Stimulated activated CD8-positive, alpha-beta memory T cell treated with anti-CD3 and anti-CD28 coated beads, Interleukin-4, amount 100 ng/mL, for 1 hour (primary cell): ENCODE measurements at places on chromosomes 16 and 17.

GRCh38 chr17:48544349-48545021 lies 424 bp downstream of the HOXB2 start:
- no peak for DNase-seq

DNA sequence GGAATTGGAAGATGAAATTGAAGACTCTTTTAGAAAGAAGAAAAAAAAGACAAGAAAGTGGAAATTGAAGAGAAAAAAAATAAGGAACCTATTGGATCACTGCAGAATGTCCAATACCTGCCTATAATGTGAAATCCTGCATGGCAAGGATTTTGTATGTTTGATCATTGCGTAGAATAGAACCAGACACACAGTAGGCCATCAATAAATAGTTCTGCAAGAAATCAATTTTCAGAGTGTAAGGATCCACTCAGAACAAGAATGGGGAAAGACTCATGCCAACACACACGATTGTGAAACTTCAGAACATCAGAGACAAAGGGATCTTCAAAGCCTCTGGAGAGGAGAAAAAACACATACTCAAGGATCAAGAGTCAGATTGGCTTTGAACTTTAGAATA lies 39.7 kb upstream of the DHX40 start:
- no peak for DNase-seq

- no peak for DNase-seq
These were observed 140.0 kb downstream of the LAT start for GRCh38 chr16:29124828-29125227.

DNA sequence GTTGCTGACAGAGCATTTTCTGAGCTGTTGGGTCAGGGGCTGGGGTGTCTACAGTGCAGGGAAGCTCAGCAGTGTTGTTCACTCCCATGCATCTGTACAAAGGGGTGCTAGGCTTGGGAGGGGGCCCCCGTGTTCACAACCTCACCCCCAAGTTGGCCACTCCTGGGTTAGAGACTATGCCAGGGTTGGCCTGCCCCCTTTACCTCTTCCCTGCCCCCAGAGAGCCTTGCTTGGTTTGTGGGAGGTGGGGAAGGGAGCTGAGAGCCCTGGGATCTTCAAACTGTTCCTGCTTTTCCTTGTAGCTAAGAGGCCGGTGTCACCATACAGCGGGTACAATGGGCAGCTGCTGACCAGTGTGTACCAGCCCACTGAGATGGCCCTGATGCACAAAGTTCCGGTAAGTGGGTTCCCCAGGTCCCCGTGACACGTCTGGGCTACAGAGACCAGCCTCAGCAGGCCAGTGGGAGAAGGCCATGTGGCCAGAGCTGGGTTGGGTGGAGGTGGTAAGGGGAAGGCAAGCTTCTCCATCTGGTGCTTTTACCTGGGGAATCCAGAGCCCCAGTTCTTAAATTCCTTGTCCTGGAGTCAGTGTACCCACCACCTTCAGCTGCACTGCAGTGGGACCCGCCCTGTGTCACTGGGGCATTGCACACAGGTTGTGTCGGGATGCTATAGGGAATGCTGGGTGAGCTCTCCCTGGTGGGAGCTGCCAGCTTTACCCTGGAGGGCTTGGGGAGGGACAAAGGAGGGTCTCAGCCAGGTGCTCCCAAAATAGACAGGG lies 11.8 kb downstream of the GPRC5C start:
- no peak for DNase-seq

DNA sequence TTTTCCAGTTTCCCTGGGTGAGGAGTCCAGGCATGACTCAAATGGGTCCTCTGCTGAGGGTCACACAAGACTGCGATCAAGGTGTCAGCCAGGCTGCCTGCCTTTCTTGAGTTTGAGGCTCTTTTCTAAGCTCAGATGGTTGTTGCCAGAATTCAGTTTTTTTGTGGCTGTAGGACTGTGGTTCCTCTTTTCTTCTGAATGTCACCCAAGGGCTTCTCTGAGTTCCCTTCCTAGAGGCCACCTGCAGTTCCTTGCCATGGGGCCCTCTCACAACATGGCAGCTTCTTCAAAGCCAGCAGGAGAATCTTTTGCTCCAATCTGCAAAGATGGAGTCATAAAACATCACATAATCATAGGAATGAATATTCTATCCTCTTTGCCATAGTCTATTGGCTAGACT lies 17.5 kb downstream of the LIMD2 start:
- DNase-seq, result no peak

- DNase-seq, result no peak
These were observed 145.2 kb downstream of the CLEC16A start for GRCh38 chr16:11089504-11090124.

DNA sequence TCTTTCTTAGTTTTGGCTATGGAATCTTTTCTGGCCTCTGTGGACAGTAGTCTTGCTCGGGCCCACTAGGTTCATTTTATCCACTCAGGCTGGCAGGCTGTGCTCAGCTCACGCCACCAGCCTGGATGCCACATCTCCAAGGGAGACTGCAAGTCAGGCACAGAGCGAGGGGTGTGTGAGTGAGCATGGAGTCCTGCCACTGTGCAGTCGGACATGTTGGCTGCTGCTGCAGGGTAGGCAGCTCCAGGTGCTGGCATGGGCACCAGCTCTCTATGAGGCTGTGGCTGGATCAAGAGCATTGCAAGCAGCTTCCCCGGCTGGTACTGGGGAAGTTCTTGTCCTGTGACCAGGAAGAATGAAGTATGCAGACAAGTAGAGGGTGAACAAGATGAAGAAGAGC lies 158.9 kb downstream of the PCTP start:
- no peak for DNase-seq

GRCh38 chr16:83932955-83933673 lies 19.9 kb upstream of the OSGIN1 start:
- DNase-seq, result no peak

GRCh38 chr17:7511108-7511507 lies 26.9 kb downstream of the POLR2A start:
- no peak for DNase-seq

GRCh38 chr17:36731811-36732210 lies 130.4 kb downstream of the MRM1 start:
- DNase-seq, result no peak

DNA sequence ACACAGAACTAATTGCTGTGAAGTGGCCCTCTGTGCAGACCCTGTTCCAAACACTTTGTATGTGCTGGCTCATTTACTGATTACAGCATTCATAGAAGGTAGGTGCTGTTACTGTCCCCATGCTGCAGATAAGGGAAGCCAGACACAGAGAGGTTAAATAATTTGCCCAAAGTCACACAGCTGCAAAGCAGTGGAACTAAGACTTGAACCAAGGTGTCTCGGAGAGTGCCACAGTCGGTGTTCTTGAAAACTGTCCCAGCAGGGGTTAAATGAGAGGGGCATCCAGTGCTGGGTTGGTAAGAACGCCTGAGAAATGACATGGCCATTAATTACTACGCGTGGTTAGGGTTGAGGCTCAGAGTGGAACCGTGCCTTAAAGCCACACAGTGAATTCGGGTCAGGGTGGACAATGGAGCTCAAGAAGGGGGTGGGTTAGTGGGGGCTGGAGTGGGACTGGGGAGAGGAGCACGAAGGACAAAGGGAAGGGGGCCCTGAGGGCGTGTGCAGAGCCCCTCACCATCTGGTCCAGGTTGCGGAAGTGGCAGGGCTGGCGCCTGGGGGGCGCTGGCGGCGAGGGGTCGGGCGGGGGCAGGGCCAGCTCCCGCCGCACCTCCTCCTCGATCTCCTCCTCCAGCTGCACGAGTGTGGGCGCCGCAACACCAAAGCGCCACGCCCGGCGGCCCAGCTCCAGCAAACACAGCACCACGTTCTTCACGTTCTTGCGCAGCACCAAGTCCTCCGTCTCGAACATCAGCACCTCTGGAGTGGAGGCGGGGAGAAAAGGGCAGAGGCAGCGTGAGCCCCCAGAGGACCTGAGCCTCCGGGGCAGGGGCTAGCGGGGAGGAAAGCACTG lies 3.3 kb downstream of the GAS2L2 start:
- no peak for DNase-seq

DNA sequence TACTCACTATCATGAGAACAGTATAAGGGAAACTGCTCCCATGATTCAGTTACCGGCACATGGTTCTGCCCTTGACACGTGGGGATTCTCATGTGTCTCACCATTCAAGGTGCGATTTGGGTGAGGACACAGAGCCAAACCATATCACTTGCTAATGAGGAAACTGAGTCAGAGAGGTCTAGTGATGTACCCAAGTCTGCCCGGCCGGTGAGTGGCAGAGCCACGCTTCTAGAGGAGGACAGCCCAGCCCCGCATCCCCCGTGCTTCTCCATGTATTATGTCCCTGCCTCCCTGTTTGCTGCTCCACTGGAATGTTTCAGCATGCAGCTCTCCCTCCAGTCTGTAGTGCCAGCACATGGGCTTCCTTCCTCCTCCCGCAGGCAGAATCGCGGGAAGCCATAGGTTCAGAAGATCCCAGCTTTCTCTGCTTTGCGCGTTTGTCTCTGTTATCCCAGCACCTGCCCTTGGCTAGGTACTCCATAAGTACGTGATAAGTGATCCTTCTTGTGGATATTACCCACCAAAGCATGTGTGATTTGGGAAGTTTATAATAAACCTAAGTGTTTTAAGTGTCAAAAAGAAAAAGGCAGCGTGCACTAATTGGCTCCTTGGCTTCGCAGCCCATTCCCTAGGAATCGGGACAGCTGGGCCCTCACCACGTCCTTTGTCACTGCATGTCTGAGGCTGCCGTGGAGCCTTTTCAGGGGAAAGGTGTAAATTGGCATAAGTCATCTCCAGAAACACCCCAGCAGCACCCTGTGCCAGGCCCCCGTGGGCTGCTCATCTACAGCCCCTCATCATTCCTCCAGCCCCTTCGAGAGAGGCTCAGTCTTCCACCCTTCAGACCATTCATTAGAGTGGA lies 103.8 kb downstream of the CLEC16A start:
- DNase-seq, result no peak

- DNase-seq, result no peak
These were observed 404.6 kb downstream of the SLC39A11 start for GRCh38 chr17:72687886-72688285.

- no peak for DNase-seq
These were observed 1.7 kb upstream of the MAZ start for GRCh38 chr16:29804455-29805231.

- DNase-seq, result no peak
These were observed 20.8 kb downstream of the SNX11 start for GRCh38 chr17:48128400-48128799.

DNA sequence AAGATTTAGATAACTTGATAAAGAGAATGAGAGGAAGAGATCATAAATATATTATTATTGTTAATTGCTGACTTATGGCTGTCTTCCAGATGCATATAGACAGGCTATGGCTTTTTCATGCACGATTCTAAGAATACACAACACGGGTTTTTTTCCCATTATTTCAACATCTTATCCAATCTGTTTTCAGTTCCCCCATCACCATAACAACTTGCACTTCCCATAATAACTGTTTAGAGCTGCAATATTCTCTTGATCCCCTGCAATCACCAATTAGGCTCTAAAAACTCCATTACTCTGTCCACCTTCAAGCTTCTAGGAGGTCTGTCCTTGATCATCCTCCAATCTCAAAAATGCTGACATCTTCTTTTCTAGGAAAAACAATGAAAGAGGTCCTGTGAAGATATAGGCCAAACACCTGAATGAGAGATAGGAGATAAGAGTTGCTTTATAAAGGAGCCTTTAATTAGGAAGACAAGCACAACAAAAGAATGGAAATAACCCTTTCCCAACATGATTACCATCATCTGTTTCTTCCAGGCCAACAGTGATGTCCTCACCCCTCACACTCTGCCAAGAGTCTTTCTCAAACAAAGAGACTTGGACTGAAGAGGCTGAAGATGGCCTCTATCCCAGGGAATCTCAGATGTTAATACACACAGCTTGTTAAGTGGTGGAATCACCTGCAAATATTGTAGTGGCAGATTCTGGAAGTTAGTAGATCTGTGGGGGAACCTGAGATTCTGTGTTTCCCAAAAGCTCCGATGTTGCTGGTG lies 32.2 kb upstream of the CCL2 start:
- DNase-seq, result no peak

GRCh38 chr16:16973707-16974591 lies 496.8 kb downstream of the XYLT1 start:
- DNase-seq, result no peak

DNA sequence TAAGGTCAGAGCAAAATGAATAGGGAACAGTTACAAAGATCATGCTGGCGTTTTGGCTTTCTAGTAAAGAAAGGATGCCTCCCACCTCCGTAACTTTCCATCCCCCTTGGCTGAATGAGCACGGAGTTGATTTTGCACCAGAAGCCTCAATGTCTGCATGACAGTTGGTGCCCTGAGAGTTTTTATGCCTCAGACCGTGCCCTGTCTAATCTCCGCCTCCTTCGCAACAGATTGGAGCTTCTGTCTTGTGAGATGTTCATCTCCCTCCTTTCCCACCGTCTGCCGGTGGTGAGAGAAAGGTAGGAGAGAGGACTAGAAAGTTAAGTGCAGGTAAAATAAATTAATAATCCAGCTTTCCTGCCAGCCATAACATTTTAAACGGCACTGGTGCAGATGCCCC lies 1.9 kb downstream of the HS3ST4 start:
- no peak for DNase-seq

- no peak for DNase-seq
These were observed 18.4 kb downstream of the CARHSP1 start for GRCh38 chr16:8850279-8850885.

DNA sequence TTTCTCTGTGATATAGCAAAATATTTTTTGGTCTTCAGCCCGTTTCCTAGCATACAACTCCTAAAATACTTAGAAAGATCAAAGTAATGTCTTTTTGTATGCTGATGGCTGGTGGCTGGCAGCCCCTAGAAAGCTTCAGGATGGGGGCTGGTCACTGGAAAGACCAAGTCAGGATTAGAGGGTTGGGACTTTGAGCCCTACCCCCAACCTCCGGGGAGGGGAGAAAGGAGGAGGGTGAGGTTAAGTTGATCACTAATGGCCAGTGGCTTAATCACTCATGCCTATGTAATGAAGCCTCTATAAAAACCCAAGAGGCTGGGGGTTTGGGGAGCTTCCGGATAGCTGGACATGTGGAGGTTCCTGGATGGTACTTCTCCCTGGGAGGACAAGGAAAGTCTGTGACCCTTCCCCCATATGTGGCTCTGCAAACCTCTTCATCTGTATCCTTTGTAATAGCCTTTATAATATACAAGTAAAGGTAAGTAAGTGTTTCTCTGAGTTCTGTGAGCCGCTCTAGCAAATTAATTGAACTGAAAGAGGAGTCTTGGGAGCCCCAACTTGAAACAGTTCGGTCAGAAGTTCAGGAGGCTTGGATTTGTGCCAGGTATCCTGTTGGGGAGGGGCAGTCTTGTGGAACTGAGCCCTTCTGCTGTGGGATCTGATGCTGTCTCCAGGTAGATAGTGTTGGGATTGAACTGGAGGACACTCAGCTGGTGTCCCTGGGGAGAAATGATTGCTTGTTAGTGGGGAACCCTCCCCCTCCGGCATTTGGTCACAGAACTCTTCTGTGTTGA lies 3.5 kb downstream of the SLC7A6 start:
- no peak for DNase-seq
